ENCODE measurements at places on chromosomes 3 and 15.

GRCh38 chr3:19711160-19711782 lies 222.7 kb downstream of the EFHB start:
- DNase-seq, result no peak

- DNase-seq, result no peak
Measured at GRCh38 chr3:136577791-136578190, 174.4 kb downstream of the STAG1 start.

- no peak for DNase-seq
Measured at GRCh38 chr15:73028031-73028430, 24.2 kb upstream of the NEO1 start.

- DNase-seq, result no peak
Measured at GRCh38 chr3:189393598-189393997, 221.8 kb downstream of the TPRG1 start.

DNA sequence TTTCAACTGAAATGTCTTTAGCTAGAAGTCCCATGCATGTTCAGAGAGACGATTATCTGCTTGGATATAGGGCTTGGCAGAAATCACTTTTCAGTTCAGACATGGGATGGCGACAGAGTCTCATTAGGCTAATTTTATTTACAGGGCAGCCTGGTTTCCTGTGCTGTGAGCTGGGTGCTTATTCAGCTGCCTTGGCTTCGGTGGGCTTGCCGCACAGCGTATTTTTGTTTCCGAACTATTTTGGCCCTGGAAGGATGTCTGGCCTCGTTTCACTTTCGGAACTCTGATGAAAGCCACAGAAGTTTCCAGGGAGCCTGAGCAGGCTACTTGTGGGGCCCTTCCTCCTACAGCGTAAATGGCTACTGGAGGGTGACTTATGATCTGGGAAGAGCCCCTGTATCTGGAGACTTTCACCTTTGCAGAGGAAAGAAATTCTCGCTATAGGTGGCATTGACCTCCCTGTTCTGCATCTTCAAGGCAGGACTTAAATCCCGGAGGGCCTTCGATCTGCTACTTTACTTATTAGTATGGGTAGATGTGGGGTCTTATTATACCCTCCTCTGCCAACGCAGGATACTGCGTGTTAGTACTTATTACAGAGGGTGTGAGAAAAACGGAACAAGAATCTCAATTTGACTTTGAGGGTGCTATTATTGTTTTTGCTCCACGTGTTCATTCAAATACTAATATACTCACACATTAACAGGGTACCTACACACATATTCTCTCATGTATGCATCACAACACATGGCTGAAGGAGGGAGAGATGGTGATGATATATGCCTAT lies 364.0 kb upstream of the RBMS3 start:
- peak; percentile 78 for DNase-seq

- peak; percentile 74 for DNase-seq
Measured at GRCh38 chr3:193805448-193805847, 212.4 kb downstream of the OPA1 start.

- no peak for DNase-seq
Measured at GRCh38 chr15:48337607-48338006, 6.4 kb downstream of the DUT start.

GRCh38 chr15:81346611-81347010 lies 22.7 kb upstream of the STARD5 start:
- no peak for DNase-seq

GRCh38 chr3:28669870-28670269 lies 321.2 kb upstream of the AZI2 start:
- DNase-seq, result no peak

- no peak for DNase-seq
Measured at GRCh38 chr3:10006048-10006761, 19.6 kb upstream of the EMC3 start.

- no peak for DNase-seq
Measured at GRCh38 chr15:96184297-96184696, 146.2 kb upstream of the NR2F2 start.

- DNase-seq, result no peak
Measured at GRCh38 chr3:183827809-183828537, 2.6 kb upstream of the MAP6D1 start.
